Activated T-cell treated with anti-CD3 and anti-CD28 coated beads for 1 hour (primary cell): ENCODE measurements at places on chromosomes 2 and 18.

- DNase-seq = no peak
Observed at GRCh38 chr18:79470547-79470946, 74.8 kb downstream of the NFATC1 start.

DNA sequence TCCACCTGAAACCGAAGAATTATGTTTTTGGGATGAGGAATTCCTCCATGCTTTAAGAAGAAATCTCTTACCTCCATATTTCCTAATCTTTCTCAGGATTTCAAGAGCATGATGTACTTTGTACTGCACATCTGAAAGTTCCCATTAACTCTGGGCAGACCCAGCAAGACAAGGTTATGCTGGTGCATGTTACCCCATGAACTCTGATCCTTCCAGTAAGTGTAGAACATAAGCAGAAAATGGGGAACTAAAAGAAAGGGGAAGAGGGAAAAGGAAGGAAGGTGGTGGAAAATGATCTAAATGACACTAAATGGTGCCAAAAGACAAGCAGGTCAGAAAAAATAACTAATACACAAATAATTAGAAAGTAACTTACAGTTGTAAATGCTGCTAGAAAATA lies 50.7 kb downstream of the STRN start:
- no peak for DNase-seq

DNA sequence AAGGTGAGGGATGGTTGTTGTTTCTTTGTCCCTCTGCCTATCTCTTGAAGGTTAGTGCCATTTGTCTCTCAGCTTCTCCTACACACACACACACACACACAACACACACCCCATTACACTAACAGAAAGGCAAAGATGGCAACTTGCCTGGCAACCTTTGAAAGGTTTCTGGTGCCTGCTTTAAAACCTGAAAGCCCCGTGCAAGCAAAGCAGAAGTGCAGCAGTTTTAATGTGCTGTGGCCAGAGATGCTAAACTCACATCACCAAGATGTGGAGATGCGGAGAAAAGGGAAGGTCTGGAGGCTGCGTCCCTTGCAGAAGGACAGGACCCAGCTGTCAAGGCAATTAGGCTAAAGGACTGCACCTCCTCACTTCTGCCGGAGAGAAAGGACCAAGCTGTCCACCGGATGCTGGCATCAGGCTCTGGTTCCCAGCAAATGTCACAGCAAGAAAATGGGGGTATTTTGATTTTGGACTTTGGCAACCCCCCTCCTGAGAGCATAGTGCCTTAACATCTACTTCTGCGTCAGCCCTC lies 196.4 kb downstream of the ARL4C start:
- no peak for DNase-seq

- DNase-seq = no peak
Observed at GRCh38 chr2:138476186-138476585, 25.4 kb upstream of the SPOPL start.

GRCh38 chr2:205898744-205899143 lies 187.2 kb downstream of the INO80D start:
- no peak for DNase-seq

DNA sequence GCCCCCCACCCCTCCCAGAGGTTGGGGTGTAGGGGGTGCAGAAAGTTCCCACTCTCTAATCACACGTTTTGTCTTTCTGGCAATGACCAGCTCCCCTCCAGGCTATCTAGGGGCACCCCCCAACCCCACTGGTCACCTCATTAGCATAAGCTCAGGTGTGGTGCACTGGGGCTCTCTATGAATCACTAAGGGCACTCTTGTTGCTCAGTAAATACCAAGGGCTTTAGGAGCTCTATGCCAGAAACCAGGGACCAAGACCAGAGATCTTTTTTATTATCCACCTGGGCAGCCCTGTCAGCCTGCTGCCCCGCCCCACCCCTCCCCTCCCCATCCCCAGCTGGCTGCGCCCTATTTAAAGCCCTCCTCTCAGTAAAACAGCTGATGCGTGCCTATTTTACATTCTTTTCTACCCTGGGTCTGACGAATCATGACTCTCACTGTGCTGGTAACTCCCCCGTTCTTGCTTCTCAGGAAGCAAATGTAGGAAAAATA lies 24.3 kb downstream of the NCK2 start:
- DNase-seq = no peak

DNA sequence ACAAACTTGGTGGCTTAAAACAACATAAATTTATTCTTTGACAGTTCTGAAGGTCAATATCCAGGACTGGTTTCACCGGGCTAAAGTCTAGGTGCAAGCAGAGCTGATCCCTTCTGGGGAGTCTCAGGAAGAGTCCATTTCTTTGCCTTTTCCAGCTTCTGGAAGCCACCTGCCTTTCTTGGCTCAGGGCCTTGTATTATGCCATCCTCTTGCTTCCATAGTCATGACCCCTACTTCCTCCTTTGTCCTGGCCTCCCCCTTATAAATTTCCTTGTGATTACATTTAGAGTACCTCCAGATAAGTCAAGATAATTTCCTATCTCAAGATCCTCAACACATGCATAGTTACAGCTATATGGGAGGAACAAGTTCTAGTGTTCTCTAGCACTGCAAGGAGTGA lies 1089.5 kb downstream of the LRP1B start:
- DNase-seq = no peak

GRCh38 chr2:234218266-234219045 lies 168.0 kb downstream of the SPP2 start:
- no peak for DNase-seq

DNA sequence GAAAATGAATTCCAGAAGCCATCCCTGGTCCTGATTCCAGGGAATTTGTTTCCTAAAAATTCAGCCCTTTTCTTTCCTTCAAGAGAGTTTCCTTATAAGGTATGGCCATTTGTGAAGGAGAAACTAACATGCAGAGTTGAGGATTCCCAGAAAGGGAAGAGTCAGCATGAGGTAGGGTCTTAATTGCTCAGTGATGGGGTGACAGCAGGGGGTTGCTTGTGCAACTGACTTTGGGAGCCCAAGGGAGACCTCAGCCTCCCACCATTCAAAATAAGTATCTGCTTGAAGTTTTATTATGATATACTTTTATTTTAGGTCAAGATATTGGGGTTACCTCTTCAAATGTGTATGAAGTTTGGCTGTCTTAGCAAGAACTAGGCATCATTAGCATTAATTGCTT lies 74.9 kb upstream of the CELF4 start:
- DNase-seq = no peak

- no peak for DNase-seq
Observed at GRCh38 chr2:229342376-229342775, 71.3 kb upstream of the PID1 start.

GRCh38 chr2:197937814-197938213 lies 133.4 kb downstream of the PLCL1 start:
- no peak for DNase-seq

- no peak for DNase-seq
Observed at GRCh38 chr2:231523451-231524285, 6.6 kb downstream of the NMUR1 start.

DNA sequence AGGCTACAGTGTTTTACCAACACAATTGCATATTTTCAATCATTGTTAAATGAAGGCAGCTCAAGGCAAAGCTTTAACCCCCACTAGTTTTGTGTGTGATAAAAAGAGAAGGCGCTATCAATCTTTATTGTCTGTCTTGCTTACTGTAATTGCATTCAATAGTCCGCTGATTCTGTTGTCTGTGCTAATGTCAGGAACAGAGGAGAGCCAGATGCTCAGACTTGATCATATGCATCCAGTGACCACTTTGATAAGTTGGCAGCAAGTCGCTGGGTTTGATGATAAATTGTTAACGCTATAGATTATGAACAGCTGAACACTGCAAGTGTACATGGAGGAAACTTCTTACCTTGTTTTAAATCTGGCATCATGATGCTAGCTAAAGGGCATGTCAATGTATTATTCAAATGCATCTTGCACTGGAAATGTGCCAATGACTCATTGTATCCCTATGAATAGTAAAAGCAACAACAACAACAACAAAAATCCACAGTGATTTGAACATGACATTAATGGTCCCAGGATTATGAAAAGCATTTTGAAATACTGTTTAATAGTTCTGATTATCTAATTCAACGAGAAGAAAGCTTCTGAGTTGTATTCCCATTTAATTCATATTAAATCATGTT lies 423.5 kb upstream of the FANCL start:
- DNase-seq = no peak

GRCh38 chr2:142879151-142879550 lies 1.7 kb downstream of the KYNU start:
- no peak for DNase-seq

GRCh38 chr2:96102596-96103186 lies 13.7 kb downstream of the ADRA2B start:
- no peak for DNase-seq

- DNase-seq = no peak
Observed at GRCh38 chr2:135124924-135125886, 73.1 kb downstream of the RAB3GAP1 start.

DNA sequence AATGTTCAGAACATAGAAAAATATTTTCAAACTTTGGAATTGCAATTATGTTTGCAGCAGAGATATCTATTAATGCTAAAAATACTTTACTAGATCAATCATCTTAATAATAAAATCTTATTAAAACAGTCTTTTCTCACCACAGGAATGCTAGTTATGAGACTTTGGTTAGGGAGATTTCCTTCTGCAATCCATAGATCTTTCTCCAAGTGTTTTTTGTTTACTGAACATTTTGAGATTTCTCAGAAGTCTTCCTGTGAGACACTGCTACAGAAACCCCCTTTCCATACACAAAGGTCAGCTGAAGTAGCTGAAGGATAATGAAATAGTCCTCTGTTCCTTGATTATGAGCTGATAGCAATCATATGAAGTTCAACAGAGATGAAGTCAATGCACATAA lies 59.4 kb upstream of the RAPH1 start:
- no peak for DNase-seq

DNA sequence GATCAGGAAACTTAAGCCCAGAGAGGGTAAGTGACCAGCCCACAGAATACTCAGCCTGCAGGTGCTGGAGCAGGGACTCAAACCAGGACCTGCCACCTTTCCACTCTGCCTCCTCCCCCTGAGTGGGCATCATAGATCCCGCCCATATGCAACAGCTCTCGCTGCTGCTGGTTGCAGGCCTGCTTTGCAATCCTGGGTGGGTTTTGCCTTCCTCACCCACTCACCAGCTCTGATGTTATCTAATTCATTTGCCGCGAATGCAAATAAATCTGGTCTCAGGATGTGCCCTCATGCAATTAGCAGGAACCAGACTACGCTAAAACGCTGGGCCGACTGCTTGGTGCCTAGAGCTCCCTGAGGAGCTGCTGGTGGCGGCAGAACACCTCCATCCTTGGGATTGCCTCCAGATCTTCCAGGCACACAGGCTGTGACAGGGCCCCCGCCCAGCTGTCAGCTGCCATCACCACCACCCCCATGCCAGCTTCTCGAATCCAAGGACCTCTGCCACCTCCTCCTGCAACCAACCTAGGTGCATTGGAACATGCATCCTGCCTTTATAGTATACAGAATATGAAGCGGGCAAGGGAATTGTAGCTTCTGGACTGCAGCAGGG lies 28.8 kb downstream of the CNGA3 start:
- DNase-seq = no peak

DNA sequence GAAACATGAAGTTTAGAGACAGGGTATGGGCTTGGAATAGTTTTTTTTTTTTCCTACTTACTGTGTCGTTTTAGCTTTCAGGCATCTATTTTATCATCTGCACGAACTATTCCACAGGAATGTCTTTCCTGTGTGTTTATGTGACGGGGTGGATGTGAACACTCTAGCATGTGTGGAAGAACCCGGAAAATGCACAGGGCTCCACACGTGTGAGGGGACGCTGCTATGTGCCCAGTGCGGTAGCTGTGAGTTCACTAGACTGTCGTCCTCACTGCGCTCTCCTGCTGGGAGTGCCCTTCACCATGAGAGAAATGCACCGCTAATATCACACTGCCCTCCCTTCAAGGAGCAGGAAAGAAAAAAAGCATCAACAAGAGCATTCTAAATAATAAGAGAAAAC lies 250.8 kb upstream of the PXDN start:
- DNase-seq = no peak

DNA sequence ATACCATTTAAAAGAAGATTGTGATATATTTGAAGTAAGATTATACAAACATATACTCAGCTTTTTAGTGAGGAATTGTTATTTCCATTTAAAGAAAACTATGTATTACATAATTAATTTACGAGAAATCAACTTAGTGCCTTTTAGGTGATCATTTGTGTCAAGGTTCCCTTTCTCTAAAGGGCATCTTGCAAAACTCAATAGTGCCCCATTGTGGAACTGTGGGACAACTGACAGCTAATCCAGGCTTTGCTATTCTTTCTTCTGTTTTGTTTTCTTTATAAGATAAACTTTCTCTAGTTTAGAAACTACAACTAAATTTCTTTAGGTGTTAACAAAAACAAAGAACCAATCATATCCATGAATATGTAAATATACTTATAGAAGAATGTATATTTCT lies 24.3 kb upstream of the VIT start:
- DNase-seq = no peak

GRCh38 chr2:104867813-104868504 lies 14.0 kb downstream of the POU3F3 start:
- no peak for DNase-seq

- no peak for DNase-seq
Observed at GRCh38 chr2:106020032-106020431, 174.1 kb downstream of the UXS1 start.

- DNase-seq = no peak
Observed at GRCh38 chr2:101295895-101296294, 12.6 kb downstream of the RNF149 start.

GRCh38 chr2:11805920-11806319 lies 59.5 kb downstream of the LPIN1 start:
- no peak for DNase-seq

DNA sequence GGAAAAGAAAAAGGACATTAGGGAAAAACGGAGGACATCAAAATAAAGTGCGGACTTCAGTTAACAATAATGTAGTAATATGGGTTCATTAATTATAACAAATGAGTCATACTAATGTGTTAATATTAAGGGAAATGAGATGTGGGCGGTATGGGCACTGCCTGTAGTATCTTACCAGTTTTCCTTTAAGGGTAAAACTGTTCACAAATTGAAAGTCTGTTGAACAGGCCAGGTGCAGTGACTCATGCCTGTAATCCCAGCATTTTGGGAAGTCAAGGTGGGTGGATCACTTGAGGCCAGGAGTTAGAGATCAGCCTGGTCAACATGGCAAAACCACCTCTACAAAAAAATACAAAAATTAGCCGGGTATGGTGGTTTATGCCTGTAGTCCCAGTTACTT lies 56.8 kb upstream of the PMAIP1 start:
- no peak for DNase-seq

DNA sequence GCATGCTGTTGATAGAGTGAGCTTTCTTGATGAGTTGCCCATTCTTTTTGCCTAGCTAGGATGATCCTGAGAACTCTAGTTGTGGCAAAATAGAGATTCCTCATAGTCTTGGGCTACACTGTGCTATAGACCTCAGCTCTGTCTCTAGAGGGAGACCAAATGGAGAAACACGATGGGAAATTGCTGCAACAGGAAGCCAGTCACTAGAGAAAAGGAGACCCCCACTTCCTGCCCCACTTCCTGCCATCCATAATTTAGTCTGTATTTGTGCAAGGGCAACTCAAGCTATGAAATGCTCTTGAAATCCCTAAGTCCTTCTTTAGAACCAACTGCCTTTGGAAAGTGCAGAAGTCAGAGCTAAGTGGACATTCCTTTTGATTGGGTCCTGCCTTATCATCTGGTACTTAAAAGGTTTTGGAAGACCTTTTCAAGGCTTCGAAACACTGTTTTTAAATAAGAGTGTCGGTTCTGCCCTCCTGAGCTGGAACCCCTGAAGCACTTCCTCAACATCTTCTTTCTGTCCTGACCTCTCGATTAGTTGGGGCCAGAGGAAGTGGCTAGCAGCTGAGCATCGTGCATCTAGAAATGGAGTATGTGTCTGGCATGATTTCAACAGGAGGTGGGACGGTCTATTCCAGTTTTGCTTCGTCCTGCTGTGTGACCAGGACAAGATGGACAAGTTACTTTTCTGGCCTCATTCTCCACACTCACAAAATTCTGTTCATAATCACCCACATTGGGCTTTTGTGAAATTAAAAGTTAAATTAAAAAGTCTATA lies 8.6 kb upstream of the KCNE4 start:
- no peak for DNase-seq
